Stimulated activated CD4-positive, alpha-beta T cell treated with anti-CD3 and anti-CD28 coated beads, TNF-alpha, amount 100 ng/mL, for 24 hours (primary cell): ENCODE measurements at places on chromosomes 11 and 22.

DNA sequence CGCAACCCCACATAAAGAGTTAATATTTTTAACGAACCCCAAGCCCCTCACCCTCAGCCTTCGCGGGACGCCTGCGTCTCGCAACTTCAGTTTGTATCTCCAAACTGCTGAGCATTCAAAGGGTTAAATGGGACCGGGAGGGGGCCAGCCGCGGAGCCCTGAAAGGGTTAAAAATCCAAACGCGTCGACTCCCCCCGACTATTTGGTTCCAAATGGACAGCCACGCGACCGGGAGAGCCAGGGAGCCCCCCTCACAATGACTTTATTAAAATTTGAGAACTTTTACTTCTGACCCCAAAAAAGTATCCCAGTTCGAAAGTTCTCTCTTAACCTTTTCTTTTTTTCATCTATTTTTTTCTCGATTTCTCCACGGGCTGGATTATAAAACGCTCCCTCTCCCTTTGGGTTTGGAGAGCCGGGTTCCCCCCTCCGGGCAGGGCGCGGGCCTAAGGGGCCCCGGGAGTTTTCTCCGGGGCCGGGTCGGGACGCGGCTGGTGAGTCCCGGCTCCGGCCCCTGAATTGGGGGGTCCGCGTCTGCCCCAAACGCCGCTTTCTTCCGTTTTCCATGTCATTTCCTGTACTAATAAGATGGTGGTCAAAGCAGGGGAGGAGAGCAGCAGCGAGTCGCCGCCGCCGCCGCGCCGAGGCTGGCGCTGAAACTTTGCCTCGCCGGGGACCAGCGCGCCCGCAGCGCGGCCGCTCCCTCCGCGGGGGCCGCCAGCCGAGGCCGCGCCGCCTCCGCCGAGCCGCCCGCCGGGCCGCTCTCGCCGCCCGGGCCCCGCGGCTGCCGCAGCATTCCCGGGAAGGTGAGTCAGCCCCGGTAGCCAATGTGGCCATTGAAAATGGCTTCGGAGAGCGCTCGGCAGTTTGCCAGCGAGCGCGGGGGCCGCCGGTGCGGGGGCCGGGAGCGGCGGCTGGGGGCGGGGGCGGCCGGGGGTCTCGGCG is at the start of gene PRDM11:
TSS of gene PRDM11 (plus strand) at position 568 of the 945 bp plus-strand sequence. CDS start 35,128 bp downstream, outside the sequence.
- no peak for DNase-seq

DNA sequence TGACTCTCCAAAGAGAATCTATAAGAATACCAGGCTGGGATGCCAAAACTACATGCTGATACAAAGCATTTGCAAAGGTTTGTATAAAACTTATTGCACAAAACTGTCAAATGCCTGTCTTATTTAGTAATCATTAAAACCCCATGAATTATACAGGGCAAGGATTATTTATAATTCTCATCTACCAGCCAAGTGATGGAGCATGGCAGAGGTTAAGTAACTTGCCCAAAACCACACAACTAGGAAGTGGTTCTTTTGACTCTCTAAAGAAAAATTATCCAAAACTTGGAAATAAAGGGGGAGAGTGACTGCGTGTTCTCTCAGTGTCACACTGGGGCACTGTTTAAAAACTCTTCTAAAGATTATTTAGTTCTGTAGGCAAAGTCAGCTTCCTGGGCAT is 17.4 kb upstream of the CLMP start:
- no peak for DNase-seq

DNA sequence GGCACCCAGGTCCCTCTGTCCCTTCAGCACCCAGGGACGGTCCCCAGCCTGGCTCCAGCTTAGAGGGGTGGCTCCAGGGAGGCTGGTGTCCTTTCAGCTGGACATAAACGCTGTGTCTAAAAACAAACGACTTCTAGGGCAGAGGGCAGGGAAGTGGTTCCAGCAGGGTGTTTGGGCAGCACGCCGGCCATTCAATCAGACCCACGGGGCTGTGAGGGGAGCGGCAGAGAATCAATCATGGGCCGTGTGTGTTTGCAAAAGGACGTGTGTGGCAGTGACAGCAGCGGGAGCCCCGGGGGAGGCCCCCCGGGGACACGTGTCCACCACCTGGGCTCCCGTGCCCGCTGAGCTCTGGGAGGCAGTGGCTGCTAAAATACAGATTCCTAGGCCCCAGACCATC is 127.7 kb downstream of the MN1 start:
- no peak for DNase-seq

DNA sequence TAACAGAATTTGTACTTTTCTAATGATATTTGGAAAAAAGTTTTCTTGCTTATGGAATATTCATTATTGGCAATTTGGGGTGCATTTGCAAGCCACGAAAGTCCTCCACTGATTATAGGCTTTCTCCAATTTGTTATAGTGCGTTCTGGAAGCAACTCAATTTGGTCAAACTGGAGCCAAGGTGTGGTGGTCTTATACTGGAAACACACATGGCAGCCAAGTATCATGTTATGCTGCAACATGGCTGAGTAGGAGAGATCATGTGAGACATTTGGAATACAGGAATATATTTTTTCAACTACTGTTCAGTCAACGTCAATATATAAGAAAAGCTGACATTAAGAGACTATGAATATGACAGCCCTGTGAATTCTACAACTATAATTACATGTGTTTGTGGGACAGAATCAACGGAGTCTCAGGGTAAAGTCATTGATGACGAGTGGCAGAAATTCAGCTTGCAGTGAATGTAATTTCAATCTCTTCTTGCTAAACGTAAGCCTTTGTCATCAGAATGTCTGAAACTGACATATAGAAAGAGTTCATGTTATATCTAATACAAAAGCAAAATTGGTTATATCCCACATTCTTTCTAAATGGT is 83.8 kb upstream of the FIBIN start:
- DNase-seq: no peak

DNA sequence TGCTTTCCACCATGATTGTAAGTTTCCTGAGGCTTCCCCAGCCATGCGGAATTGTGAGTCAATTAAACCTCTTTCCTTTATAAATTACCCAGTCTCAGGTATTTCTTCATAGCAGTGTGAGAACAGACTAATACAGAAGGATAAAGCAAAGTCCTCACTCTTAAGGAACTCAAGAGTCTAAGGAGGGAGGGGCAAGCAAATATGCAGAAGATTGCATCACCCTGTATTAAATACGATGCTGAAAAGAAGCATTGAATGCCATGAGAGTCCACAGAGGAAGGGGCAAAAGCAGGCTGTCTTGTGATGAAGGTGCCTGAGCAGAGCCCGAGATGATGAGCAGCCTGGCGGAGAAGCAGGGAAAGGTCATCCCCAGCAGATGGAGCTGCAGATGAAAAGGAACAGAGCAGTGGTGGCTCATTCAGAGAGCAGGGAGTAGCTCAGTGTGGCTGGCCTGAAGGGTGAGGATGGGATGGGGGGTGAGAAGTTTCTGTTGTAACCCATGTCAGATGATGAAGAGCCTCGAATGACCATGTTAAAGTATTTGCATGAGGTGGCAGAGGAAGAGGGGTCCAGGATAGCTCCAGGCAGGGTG is 6.3 kb upstream of the IZUMO1R start:
- DNase-seq: no peak

- DNase-seq: no peak
Measured at GRCh38 chr11:93005239-93005638, 35.8 kb downstream of the MTNR1B start.

DNA sequence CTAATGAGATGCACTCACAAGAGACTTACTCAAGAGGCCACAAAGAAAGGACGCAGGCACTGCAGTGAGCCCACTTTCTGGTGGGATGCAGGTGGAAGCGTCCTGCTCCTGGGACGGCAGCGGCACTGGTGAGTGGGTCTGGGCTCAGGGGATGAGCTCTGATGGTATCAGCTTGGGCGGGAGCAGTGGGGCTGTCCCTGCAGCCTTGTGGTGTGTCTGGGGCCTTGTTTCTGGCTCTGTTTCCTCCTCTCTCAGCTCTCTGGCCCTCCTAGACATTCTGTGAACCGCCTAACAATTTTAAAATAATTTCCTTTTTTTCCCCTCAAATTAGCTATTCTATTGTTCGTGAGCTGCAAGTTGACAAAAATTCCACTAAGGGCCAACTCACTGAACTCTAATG is 8.8 kb upstream of the ST14 start:
- no peak for DNase-seq

DNA sequence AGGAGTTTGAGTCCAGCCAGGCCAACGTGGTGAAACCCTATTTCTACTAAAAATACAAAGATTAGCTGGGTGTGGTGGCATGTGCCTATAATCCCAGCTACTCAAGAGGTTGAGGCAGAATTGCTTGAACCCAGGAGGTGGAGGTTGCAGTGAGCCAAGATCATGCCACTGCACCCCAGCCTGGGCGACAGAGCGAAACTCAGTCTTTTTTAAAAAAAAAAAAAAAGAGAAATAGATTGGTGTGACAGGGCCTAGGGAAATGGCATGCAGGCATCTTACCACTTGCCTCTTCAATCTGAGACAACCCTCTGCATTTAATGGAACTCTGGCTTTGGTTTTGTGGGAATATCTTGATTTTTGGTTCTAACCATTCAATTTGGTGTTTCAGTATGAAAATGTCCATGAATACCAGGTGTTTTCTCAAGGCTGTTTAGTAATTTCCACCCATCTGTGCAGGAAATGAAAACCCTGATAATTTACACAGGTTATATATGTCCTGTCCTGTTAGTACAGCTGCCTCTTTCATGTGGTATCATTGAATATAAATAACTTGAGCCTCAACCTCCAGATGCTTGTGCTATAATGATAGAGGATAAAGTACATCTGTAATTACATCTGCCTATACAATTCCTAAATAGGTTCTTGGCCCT is 8.4 kb downstream of the XBP1 start:
- DNase-seq: no peak

DNA sequence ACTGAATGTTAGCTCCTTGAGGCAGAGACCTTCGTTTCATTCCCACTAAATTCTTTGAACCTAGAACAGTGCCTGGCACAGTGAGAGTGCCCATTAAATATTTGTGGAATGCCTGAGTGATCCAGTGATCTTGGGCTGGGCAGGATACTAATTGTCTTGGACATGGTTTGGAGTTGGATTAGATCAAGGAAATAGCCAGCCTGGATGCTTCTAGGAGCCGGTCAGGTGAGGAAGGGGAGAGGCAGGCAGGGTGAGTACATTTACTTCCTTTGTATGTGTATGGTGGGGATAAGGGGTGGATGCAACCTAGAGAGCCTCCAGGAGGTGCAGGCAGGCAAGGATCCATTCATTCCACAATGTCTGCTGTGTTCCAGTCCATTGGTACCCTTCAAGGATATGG is 3.6 kb downstream of the SREBF2 start:
- no peak for DNase-seq

DNA sequence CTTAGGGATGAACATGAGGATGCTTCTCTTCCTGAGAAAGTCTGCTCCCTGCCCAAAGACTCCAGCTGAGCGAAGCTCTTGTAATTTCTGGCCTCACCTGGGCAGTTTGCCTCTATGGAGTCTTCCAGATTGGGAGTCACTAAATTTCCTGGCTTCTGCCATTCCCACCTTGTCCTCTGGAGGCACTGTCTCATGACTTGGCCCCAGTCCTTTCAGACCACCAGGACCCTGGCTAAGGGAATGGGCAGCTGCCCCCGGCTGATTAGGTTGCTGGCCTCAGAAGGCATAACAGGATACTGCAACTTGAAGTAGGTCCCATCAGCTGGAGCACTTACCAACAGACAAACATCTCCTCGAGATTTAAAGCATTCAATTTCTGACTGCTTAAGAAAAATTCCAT is 128.1 kb upstream of the SPON1 start:
- no peak for DNase-seq

GRCh38 chr11:68678031-68678441 is 6.3 kb upstream of the GAL start:
- no peak for DNase-seq

GRCh38 chr11:19467904-19468303 is 227.2 kb upstream of the E2F8 start:
- no peak for DNase-seq

- no peak for DNase-seq
Measured at GRCh38 chr22:30561402-30562189, 12.9 kb downstream of the GAL3ST1 start.

DNA sequence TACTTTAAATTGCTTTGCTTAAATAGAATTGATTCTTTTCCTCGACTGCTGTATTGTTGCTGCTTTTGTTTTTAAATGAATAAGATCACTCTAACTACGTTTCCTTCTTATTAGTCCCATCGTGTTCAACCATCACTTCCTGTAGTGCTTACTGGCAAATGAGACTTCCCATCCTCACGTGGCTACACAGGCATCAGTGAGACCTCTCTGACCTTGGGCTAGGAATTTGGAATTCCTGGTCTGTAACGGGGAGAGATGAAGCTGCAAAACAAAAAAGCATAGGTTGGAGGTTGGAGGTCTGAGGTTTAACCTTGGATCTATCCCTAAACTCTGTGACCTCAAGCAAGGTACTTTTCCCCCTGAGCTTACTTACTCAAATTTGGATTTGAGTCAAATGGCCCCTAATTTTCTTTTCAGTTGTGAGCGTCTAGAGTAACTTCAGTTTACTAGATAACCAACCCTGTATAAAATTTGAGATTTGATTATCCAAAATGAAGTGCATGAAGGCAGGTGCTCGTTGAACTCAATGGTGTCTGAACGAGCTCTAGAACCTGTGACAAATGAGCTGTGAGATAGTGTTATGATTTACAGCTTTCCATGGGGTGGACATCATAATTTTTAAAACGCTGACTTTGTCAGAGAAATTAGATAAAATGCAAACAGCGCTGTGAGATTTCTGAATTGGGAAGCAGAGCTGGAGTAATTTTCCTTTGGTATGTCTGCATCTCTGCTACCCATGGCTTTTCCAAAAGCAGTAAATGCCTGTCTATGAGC is 151.2 kb downstream of the DBX1 start:
- no peak for DNase-seq

- no peak for DNase-seq
Measured at GRCh38 chr11:10488121-10488933, 33.3 kb downstream of the AMPD3 start.

DNA sequence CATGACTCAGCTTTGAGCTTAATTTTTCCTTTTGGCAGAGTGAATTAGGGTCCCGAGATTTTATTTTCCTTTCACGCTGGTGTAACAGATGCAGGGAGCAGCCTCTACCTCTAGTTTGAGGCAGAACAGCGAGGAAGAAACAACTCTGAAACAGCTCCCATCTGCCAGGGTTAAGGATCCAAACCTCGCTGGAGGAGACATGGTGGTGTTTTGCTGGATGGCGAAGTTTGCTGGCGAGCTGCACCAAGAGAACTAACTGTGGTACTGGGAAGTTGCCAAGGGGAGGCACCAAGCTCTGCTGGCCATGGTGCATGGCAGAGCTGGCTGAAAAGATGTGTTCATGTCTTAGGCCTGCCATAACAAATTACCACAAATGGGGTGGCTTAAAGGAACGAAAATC is 7.6 kb upstream of the ALKBH3 start:
- no peak for DNase-seq

DNA sequence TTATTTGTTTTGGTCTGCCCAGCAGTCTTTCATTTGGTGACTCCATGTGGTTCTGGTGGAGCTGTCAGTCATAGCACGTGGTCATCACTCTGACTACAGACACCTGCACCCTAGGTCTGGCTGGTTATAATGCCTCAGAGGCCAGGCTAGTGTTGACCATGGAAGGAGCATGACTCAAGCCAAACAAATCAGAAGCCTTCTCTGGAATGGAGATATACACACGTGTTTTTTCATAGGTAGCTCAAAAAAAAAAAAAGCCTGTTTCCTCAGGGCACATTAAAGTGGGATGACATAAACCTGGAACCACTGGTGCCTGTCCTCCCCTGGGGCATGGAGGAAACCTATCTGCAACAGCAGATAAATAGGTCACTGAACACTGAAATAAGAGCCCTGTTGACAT is 8.1 kb upstream of the PLAAT3 start:
- DNase-seq: no peak
